ENCODE measurements at places on chromosomes 3 and 15.

DNA sequence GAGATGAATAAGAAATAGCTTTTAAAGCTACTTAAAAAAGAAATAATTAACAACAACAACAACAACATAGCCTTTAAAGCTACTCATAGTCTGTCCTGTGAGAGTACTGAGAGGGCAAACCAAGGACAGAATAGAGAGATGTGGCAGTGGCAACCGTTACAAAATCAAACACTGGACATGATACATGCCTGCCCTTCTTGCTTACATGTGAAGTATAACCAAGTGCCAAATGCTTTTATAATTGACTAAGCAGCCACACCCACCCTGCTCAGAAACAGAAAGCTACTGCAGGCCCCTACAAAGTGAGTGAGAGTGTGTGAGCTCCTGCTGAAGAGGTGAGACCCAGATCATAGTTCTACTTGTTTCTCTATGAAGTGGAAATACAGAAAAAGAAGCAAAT, 38.4 kb downstream of the NDUFB4 start:
- no peak for DNase-seq

DNA sequence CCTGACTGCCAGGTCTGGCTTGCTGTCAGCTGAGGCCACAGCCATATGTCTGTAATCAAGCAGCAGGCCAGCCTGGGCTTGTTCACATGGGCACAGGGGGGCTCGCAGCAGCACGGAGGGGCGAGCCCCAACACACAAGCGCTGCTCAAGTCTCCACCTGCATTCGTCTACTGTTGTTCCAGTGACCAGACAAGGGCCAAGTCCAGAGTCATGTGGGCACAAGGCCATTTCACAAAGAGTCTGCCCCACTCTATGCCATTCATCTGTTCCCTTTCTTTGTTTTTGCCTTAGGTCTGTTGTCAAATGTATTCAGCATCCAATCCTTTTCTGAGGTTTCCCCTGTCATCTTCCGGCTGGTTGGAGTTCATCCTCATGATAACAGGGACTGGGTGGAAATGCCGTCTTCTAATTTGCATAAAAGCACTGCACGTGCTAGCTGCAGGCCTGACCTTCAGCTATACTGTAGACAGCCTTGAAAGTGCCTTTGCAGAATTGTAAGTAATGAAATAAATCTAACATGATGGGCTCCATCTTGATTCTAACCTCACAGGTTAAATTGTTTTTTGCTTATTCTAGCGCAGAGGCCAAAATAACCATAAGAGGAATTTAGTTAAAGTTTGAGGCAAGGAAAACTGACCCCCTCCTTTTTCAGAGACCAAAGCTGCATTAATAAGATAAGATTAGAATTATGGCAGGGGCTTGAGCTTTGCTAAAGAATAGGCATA, 28.6 kb upstream of the KBTBD12 start:
- no peak for DNase-seq

GRCh38 chr3:190094160-190094718, 26.5 kb downstream of the P3H2 start:
- no peak for DNase-seq

- peak; percentile 58 for DNase-seq
Observed at GRCh38 chr3:99875581-99875928, 57.9 kb downstream of the CMSS1 start.

GRCh38 chr3:177150970-177151627, 46.2 kb downstream of the TBL1XR1 start:
- no peak for DNase-seq

DNA sequence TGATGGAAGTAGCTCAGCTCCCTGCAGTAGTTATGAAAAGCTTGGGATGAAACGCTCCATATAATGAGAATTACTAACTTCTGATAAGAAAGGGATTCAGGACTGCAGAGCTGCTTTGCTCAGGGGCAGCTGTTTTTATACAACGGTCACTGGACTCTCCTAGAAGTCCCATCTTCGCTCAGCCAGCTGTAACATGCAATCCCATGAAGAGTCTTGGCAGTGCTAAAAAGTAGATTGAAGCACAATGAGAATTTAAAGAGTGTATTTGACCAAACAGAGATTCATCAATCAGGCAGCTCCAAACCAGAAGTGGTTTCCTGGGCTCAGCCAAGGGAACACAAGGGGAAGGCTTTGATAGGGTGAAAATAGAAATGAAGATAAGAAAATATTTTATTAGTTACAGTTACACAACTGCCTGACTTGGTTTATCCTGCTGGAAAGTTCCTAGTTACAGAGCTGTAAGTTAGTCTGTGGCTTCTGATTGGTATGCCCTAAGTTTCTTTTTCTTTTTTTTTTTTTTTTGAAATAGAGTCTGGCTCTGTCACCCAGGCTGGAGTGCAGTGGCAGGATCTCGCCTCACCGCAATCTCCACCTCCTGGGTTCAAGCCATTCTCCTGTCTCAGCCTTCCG, 24.1 kb downstream of the SIDT1 start:
- DNase-seq: peak; percentile 35
